Activated naive CD4-positive, alpha-beta T cell treated with anti-CD3 and anti-CD28 coated beads for 36 hours (primary cell): ENCODE measurements at places on chromosomes 1 and 21. TPM values are rescaled to one million over a fixed set of nuclear protein-coding genes. Genes with fewer than 3 reads are reported as not detected.

DNA sequence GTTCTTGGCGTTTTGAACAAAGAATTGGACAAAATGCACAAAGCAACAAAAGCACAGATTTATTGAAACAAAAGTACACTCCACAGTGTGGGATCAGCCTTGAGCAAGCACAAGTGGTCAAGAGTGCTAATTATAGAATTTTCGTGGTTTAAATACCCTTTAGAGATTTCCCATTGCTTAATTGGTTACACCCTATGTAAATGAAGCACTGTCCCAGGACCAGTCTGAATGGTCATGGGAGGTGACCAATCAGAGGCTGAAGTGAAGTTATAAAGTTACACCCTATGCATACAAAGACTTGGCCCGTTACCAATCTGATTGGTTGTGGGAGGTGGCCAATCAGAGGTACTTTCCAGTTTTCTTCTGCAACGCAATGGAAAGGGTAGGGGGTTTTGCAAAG, 223.6 kb downstream of the CENPF start:
- H3K4me1 ChIP-seq = no peaks in the 10 kb centered on the region
- no peak overlapping the region for H3K27ac ChIP-seq
- H3K4me3 ChIP-seq = no peak overlapping the region
- DNase-seq = no peak
- H3K27me3 ChIP-seq = no peaks in the 10 kb centered on the region

DNA sequence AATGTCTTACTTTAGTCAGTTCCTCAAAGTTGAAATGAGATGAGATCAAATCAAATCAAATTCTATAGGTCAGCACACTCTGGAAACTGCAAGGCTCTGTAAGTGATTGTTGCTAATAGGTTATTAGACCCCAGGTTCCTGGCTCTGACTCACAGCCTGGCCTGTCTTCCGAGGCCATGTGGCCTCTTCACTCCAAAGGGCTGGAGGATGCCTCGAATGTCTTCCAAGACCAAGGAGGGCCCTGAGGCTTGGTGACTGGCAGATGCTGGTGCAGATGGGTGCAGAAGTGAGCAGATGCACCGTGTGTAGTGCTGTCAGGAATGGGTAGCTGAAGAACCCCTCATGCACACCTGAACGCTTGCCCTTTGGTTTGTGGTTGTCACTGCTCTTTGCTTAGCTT, 113.4 kb downstream of the MAB21L3 start:
- no peaks in the 10 kb centered on the region for H3K36me3 ChIP-seq
- no peak overlapping the region for H3K27ac ChIP-seq
- H3K27me3 ChIP-seq = no peaks in the 10 kb centered on the region
- peaks cover 3% of the 10 kb centered on the region for H3K4me1 ChIP-seq
- DNase-seq = no peak

DNA sequence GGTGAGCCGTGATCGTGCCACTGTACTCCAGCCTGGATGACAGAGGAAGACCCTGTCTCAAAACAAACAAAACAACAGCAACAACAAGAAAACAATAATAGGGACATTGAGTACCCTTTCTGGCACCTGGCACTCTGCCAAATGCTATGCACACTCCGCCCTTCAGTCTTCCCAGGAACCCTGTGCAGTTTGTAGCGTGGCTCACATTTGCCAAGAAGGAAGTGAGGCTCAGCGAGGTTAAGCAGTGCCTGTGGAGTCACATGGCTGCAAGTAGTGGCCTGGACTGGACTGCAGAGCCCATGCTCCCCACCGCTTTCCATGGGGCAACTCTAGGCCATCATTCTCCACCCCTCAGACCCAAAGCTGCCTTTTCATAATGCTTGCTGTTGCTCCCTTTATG, 5.3 kb upstream of the EVA1B start:
- H3K36me3 ChIP-seq = no peaks in the 10 kb centered on the region
- H3K27ac ChIP-seq = no peak overlapping the region
- H3K4me3 ChIP-seq = no peak overlapping the region

GRCh38 chr1:164805399-164805798, 246.4 kb downstream of the PBX1 start:
- no peak for DNase-seq
- H3K27me3 ChIP-seq = no peaks in the 10 kb centered on the region
- no peak overlapping the region for H3K4me3 ChIP-seq

DNA sequence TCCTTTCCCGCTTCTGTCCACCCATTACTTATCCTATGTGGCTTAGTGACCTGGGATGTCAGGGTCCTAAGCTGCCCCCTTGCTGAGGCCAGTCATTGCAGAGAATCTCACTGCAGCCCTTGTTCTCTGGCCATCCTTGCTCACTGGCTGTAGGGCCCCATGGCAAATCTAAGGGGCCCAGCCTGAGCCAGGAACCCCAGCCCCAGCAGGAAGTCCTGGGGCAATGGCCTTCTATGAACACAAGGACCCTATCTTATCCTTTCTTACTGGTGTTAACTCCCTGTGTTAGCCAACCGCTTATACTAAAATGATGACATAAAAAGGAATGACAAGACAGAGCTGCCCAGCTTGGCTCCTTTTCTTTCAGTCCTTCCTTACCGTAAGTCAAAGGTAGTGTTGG, 29.9 kb downstream of the DHCR24 start:
- no peak overlapping the region for H3K27ac ChIP-seq
- no peaks in the 10 kb centered on the region for H3K4me1 ChIP-seq
- no peaks in the 10 kb centered on the region for H3K27me3 ChIP-seq
- H3K4me3 ChIP-seq = no peak overlapping the region
- H3K36me3 ChIP-seq = peaks cover 33% of the 10 kb centered on the region
- no peak for DNase-seq

GRCh38 chr1:62724430-62724829, 36.2 kb upstream of the DOCK7 start:
- no peak overlapping the region for H3K4me3 ChIP-seq
- H3K36me3 ChIP-seq = no peaks in the 10 kb centered on the region
- peaks cover 6% of the 10 kb centered on the region for H3K4me1 ChIP-seq
- DNase-seq = no peak

GRCh38 chr1:169109561-169110134, 3.2 kb downstream of the ATP1B1 start:
- no peak overlapping the region for H3K4me3 ChIP-seq
- DNase-seq = no peak
- peaks cover 43% of the 10 kb centered on the region for H3K4me1 ChIP-seq
- peaks cover 13% of the 10 kb centered on the region for H3K27me3 ChIP-seq

DNA sequence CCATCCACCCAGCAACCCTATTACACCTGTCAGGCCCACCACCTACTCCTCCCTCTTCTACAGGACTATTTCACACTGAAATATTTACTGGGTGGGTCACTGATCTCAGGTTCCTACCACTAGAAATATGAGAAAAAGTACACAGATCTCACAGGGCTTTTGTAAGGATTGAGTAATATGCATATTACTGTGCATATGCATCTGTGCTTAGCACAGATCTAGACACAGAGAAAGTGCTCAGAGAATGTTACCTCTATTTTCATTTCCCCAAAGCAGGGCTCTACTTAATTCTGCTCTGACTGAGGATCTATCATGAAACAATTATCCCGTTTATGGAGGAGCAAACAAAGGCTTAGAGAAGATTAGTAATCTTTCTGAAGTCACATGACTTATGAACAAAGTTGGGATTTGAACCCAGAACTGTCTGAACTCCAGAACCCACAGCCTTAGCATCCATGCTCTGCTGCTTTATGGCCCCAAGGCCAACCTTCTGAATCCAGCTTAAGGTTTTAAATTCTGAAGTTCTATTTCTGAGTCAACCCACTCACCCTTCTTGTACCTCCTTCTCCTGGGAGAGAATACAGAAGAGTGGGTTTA, 11.8 kb downstream of the TSSK3 start:
- DNase-seq = no peak
- no peak overlapping the region for H3K4me3 ChIP-seq
- no peak overlapping the region for H3K27ac ChIP-seq
- H3K36me3 ChIP-seq = peaks cover 18% of the 10 kb centered on the region

DNA sequence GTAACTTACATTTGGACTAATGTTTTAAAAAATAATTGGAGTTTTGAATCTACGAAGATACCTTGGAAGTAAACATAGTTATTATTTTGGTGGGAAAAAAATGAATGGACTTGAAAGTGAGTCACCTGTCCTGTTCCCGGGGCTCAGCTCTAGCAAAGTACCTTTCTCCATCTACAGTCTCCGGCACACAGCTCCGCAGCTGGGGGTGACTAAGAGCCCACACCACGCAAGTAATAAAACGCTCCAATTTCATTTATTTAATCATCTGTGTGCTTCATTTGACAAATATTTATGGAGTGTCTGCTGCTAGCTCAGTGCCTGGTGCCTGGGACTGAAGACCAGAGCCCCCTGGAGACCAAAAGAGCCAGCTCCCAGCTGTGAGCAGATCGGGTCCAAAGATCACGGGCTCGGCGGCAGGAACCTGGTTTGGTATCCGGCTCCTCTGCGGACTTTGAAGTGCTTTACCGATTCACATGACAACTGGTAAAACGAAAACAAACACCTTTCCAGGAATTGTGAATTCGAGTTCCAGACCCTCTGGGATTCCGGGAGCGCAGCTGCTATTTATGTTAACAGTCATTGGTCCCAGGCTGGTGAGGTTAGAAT, 1.7 kb upstream of the RIPK4 start:
- H3K4me1 ChIP-seq = peaks cover 21% of the 10 kb centered on the region
- H3K36me3 ChIP-seq = no peaks in the 10 kb centered on the region
- H3K27ac ChIP-seq = no peak overlapping the region
- peak overlapping the region; percentile 75 for H3K4me3 ChIP-seq

DNA sequence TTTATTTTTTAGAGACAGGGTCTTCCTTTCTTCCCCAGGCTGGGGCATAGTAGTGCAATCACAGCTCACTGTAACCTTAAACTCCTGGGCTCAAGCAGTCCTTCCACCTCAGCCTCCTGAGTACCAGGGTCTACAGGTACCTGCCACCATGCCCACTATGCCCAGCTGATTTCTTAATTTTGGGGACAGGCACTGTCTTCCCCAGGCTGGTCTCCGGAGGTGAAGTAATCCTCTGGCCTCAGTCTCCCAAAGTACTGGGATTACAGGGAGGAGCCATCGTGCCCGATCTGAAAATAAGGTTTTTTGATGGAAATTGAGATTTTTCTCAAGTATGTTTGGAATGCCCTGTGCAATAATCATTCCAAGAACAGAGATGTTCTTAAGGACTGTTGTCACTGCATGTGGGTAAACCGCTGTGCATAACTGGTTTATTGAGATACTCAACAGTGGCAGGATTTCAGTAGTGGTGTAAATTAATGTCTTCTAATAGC, 934 bp upstream of the MSH4 start:
- H3K36me3 ChIP-seq = peaks cover 44% of the 10 kb centered on the region
- no peak overlapping the region for H3K4me3 ChIP-seq
- peaks cover 26% of the 10 kb centered on the region for H3K4me1 ChIP-seq
- no peak for DNase-seq

DNA sequence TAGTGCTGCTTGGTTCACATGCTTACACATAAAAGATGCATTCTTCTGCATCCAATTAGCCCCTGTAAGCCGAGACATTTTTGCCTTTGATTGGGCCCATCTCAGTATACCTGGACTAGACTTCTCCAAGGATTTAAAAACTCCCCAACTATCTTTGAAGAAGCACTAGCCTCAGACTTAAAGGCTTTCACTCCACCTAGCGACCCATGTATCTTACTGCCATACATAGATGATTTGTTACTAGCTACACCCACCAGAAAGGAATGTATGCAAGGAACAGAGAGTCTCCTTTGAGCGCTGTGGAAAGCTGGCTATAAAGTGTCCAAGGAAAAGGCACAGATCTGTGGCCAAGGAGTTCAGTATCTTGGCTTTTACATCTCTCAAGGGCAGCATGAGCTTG, 91.7 kb downstream of the LIPI start:
- H3K27me3 ChIP-seq = no peaks in the 10 kb centered on the region
- H3K4me1 ChIP-seq = peaks cover 8% of the 10 kb centered on the region
- no peak for DNase-seq
- H3K36me3 ChIP-seq = no peaks in the 10 kb centered on the region
- no peak overlapping the region for H3K27ac ChIP-seq

GRCh38 chr21:23740463-23740862, 1866.8 kb downstream of the MRPL39 start:
- no peaks in the 10 kb centered on the region for H3K36me3 ChIP-seq
- DNase-seq = no peak
- no peak overlapping the region for H3K4me3 ChIP-seq
- no peaks in the 10 kb centered on the region for H3K4me1 ChIP-seq
- no peak overlapping the region for H3K27ac ChIP-seq
- no peaks in the 10 kb centered on the region for H3K27me3 ChIP-seq

GRCh38 chr1:43951021-43951985, 4.6 kb downstream of the IPO13 start:
- H3K27me3 ChIP-seq = no peaks in the 10 kb centered on the region
- DNase-seq = no peak
- H3K36me3 ChIP-seq = peaks cover 2% of the 10 kb centered on the region
- H3K27ac ChIP-seq = no peak overlapping the region

GRCh38 chr1:2474933-2475371, 1.1 kb upstream of the PLCH2 start:
- no peak overlapping the region for H3K4me3 ChIP-seq
- DNase-seq = no peak
- no peaks in the 10 kb centered on the region for H3K36me3 ChIP-seq
- H3K4me1 ChIP-seq = no peaks in the 10 kb centered on the region
- H3K27ac ChIP-seq = no peak overlapping the region

- H3K4me1 ChIP-seq = no peaks in the 10 kb centered on the region
- H3K27me3 ChIP-seq = no peaks in the 10 kb centered on the region
- H3K36me3 ChIP-seq = no peaks in the 10 kb centered on the region
- no peak for DNase-seq
- H3K27ac ChIP-seq = no peak overlapping the region
Measured at GRCh38 chr1:195872376-195872775, 735.9 kb downstream of the KCNT2 start.

- H3K27me3 ChIP-seq = no peaks in the 10 kb centered on the region
- no peak overlapping the region for H3K27ac ChIP-seq
- H3K36me3 ChIP-seq = peaks cover 1% of the 10 kb centered on the region
- no peak overlapping the region for H3K4me3 ChIP-seq
- peaks cover 3% of the 10 kb centered on the region for H3K4me1 ChIP-seq
- DNase-seq = no peak
Measured at GRCh38 chr21:25997788-25998611, 172.6 kb downstream of the APP start.

DNA sequence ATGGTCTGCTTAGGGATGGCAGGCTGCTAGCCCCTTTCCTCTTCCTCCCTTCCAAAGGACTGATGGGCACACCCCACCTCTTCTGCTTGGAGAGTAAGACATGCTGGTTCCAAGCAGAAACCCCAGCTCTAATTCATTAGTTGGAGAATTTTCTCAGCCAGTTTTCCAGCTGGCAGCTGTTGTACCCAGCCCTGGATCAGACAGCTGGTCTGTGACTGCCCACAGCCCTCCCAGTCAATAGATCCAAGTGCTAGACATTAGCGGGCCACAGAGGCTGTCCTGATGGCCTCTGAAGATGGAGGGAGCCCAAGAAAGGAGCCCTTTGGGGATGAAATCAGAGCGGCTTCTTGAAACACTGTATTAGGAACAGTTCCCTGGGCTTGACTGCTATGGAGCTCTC, 35.8 kb downstream of the ACOT11 start:
- H3K36me3 ChIP-seq = no peaks in the 10 kb centered on the region
- DNase-seq = no peak
- H3K27ac ChIP-seq = no peak overlapping the region
- H3K4me3 ChIP-seq = no peak overlapping the region

GRCh38 chr21:30480145-30480544, at the start of gene KRTAP19-1:
Gene KRTAP19-1, minus strand, starts transcription at chr21:30480367. Its CDS starts 50 bp downstream, at chr21:30480317.
- no peaks in the 10 kb centered on the region for H3K27me3 ChIP-seq
- DNase-seq = no peak
- no peaks in the 10 kb centered on the region for H3K4me1 ChIP-seq
- H3K4me3 ChIP-seq = no peak within 1 kb of the TSS

The ERG gene
- not detected for total RNA-seq

The AKR1A1 gene
- 207 TPM for total RNA-seq

The C1orf52 gene
- 29.5 TPM for total RNA-seq

The KRTAP19-1 gene
- total RNA-seq = not detected

The RCAN1 gene
- total RNA-seq = 2.9 TPM

The LAD1 gene
- not detected for total RNA-seq

The CRNN gene
- not detected for total RNA-seq

The GPATCH3 gene
- total RNA-seq = 7.9 TPM

The TMEM52 gene
- 0.99 TPM for total RNA-seq

The SPATA46 gene
- total RNA-seq = not detected

The TRIM46 gene
- total RNA-seq = 3.6 TPM

The FLG gene
- total RNA-seq = not detected
